ENCODE measurements at places on chromosomes 16 and 17.
A peak's percentile ranks its signal among the peaks of the same experiment; 100 is the strongest.

- no peak for DNase-seq
Observed at GRCh38 chr16:57803134-57803990, 1.1 kb upstream of the KIFC3 start.

DNA sequence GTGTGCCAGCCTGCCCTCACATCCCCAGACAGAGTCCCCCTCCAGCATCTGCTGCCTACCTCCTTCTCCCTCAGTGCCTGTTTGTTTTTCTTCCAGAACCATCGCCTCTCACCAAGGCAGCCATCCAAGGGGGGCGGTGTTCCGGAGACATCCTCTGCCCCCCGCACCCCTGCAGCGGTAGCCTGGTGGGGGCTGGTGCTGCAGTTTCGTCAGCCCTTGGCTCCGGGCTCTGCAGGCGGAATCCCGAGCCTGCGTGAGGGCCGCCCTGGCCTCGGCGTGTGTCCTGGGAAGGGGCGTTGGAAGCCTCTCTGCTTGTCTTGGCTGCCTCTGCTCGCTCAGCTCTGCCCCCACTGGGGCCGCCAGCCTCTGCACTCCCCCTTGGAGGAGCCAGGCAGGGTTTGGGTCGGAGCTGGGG lies 126.0 kb upstream of the CIBAR2 start:
- DNase-seq = no peak

DNA sequence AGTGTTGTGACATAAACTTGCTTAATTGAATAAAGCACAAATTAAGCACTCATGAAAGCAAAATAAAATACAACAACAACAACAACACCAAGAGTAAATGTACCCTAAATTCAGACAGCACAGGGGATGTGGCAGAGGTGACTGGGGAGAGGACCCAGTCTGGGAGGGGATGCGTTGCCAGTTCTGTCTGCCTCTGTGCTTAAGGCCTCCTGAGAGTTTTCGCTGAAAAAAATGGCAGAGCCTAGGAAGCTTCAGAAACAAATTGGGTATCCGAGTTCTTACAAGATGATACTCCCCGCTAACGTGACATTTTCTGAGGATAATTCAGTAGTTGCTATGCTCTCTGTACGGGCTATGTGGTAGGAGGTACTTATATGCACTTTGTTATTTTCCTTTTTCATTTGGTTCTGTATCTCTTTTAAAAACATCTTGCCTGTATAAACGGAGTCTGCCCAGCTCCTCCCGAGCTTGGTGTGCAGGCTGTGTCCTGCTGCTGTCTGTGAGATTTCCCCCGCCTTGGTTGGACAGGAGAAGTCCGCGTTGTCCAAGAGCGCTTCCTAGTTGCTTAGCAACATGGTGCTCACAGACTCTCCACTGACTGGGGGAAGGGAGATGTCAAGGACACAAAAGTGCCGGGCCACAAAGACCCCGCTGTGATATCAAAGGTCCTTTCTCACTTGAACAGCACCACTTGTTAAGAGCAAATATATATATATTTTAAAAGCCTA lies 134.2 kb upstream of the CPHXL start:
- DNase-seq = no peak

- DNase-seq = no peak
Observed at GRCh38 chr17:1872976-1873375, 43.2 kb downstream of the RPA1 start.

DNA sequence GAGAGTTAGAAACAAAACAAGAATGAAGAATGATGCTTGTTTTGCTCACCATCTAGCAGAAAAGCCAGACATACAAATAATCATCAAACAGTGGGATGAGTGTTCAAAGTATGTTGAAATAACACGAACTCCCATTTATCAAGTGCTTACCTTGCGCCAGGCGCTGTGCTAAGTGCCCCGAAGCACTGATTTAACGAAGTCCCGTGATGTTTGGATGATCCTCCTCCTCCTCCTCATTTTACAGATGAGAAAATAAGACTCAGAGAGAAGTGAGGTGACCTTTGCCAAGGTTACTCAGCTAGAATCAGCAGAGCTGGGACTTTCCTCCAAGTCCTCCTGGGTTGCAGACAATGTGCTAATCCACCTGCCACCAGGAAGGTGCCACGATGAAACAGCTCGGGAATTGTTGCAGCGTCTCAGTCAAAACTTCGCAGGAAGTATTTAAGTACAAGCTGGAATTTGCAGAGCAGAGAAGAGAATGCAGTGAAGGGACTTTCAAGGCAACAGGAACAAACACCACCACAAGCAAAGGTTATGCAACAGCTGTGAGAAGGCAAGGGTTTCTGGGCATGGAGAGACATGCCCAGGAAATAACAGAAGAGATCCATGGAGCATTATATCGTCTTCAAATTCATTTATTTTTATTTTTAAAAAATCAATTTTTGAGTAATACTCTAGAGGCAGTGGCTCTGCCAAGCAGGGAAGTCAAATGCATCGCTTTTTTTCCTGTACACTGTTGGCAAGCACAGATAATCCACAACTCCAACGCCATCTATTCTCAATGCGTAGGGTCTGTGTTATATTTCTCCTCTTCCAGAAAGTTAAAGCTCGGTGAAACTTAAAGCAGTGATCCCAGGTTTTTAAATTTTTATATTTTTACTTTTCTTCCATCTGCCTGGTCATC lies 11.1 kb downstream of the PRCD start:
- DNase-seq = peak; percentile 80

DNA sequence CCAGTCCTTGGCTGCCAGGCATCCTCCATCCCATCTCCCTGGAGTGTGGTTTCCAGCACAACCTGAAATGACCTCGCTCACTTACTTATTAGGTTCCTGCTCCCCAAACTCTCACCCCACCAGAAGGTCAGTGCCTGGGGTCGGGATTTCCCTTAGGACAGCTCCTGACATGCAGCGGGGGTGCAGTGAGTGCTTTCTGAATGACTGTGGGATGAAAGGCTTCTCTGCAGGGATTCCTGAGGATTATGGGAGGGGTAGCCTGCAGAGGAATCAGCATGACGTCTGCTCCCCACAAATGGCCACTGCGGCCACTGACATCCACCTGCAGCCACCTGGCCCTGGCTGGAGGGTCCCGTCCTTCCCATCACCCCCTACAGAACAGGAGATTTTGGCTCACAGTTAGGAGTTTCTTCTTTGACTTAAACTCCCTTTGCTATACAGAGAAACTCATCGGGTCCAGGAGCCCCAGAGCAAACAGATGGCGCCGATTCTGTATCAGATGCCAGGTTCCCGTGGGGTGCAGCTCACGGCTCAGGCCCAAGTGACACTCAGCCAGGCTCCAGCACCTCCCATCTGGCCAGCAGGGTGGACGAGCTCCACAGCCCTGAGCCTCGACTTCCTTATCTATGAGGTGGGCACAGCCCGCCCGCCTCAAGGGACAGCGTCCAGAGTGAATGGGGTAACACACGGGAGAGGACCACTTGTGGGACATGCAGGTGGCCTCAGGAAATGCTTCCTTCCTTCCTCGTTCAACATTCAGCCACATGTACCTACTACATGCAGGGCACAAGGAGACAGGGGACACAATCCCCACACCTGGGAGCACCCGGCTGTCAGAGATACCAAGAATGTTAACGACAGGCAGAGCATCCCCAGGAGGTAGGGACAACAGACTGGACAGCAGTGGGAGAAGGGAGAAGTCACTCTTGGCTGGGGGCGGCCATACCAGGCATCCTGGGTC lies 69.8 kb downstream of the RMI2 start:
- DNase-seq = no peak

- DNase-seq = no peak
Observed at GRCh38 chr17:13647543-13648021, 45.9 kb upstream of the HS3ST3A1 start.

GRCh38 chr17:79659376-79659775 lies 48.5 kb upstream of the RBFOX3 start:
- no peak for DNase-seq

DNA sequence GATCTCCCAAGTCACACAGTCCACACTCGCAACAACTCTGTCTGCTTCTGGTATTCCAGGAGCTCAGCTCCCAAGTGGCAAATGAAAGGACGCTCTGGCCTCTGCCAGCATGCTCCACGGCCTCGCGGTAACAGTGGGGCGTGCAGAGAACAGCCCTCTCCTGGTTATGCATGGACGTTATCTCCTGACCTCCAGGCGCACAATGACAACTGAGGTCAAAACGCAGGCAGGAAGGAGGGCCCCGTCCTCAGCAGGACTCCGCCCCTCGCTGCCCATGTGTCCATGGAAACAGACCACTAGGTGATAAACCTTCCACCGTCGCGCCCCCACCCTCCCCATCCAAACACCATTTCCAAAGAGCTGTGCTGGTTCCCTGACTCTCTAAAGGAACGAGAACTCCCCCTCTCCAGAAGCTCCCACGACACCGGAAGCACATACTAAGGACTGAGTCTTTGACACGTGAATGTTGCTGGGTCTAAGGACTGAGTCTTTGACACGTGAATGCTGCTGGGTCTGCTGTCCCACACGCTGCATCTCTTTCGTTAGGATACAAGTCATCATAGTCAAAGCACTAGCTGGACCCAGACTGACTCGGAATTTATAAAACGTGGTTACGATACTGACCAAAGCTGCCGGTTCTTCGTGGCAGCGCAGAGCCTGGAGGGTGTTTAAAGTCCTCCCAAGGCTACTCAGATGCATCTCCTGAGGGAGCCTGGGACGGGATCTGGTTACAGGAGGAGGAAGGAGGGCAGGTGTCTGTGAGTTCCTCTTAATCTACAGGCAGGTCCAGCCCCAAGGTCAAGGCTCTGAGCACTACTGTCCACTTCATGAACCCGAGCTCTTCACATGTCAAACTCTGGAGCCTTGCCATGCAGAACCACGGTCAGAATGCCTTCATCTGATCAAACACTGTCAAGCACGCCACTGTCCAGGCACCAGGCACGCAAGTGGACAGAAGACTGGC lies 43.9 kb downstream of the KLHDC4 start:
- no peak for DNase-seq

GRCh38 chr17:51427323-51427811 lies 167.0 kb downstream of the UTP18 start:
- DNase-seq = no peak

- DNase-seq = peak; percentile 42
Observed at GRCh38 chr17:64653325-64653984, 8.7 kb downstream of the SMURF2 start.

- peak; percentile 60 for DNase-seq
Observed at GRCh38 chr16:6643080-6643686, 689.5 kb upstream of the RBFOX1 start.

- no peak for DNase-seq
Observed at GRCh38 chr17:35775039-35775438, 14.4 kb downstream of the C17orf50 start.

DNA sequence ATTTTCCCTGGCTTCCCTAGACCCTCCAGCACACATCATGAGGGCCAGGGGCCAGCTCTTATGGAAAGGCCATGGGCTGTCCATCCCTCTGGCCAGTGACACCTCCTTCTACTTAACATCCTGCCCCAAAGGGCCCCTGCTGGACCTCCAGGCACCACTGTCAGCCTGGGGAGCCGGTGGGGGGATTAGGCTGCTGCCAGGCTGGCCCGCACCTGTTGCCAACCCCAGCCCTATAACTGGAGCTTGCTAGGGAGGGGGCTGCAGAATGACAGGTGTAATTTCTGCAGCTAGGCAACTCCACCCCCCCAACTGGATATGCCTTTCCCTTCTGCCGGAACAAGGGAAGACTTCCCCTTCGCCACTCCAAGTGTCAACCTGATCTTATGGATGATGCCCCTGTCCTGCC lies 12.5 kb downstream of the RARA start:
- DNase-seq = no peak

- DNase-seq = no peak
Observed at GRCh38 chr17:16354585-16354984, 1.3 kb upstream of the CENPV start.

- no peak for DNase-seq
Observed at GRCh38 chr17:19541445-19541844, 7.8 kb downstream of the SLC47A1 start.

- peak; percentile 43 for DNase-seq
Observed at GRCh38 chr17:57779706-57780105, 34.6 kb upstream of the CCDC182 start.

- peak; percentile 74 for DNase-seq
Observed at GRCh38 chr16:10878644-10879501, 1.9 kb downstream of the CIITA start.
